CD8-positive, alpha-beta T cell (primary cell): ENCODE measurements at places on chromosomes 7 and 10.

DNA sequence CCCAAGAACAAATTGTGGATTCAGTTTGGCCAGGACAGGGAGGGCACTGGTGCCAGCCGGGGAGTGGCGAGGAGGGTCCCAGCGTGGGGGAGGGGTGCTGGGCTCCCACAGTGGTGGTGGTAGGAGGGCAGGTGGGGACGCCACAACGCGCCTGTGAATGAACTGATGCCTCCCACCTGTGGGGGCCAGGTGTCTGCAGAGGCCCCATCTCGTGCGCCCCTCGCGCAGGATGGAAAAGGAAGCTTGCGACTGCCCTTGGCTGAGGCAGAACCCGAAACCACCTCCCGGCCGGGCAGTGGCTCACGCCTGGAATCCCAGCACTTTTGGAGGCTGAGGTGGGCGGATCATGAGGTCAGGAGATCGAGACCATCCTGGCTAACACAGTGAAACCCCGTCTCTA is 72.0 kb downstream of the MICALL2 start:
- DNase-seq, result no peak

DNA sequence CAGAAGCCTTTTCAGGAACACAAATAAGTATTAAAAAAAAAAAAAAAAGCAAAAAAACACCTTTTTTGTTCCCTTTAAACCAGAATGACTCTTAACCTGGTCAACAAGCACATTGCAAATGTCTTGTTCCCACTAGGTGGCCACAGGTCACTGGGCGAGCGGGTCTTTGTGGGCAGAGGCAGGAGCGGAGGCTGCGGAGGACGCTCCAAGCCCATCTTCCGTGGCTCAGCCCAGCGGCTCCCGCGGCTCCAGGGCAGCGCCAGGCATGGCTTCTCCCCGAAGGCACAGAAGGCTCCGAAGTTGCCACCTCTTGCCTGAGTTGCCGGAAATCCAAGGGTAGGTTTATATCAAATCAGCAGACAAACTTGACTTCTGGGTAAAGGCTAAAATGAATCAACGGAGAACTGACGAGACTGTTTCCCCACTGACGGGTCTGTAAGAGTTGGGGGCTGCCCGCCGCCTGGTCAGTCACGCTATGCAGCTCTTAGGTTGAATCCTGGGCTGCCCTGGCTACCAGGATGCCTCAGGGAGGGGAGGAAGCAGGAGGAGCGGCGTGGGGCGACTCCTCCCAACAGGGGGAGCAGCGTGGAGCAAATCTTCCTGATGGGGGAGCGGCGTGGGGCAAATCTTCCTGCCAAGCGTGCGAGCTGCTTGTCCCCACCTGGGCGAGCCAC is 144.5 kb downstream of the PTPRN2 start:
- DNase-seq, result no peak

GRCh38 chr7:159271781-159272180 is 127.1 kb upstream of the VIPR2 start:
- no peak for DNase-seq

GRCh38 chr7:40865441-40866233 is 730.8 kb downstream of the SUGCT start:
- no peak for DNase-seq

DNA sequence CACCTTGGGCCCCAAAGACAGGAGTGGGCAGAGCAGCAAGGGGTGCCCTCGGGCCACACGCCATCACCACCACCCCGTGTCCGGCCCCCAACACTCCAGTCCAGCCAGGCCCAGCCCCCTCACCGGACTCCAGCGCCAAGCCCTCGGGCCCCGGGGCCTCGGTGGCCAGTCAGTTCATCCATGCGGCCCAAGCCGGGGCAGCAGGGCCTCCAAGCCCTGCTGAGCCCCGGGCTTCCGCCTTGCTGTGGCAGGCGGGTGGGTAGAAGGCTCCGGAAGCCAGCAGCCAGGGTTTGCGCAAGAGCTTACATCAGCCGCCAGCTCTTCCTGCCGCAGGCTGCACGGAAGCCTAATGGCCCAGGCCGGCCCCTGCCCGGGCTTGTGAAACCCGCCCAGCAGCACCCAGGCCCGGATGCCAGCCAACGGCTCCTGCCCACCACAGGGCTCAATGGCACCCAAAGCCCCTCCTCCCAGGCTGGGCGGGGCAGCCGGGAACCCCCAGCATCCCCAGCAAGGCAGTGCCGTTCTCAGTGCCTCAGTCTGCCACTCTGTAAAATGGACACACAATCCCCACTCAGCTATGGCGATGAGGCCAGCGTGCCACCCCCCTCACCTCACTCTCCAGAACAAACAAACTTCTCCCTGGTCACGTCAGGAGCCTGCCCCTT is 26.5 kb downstream of the TNRC18 start:
- DNase-seq, result peak; percentile 90

- no peak for DNase-seq
Measured at GRCh38 chr7:151495360-151495759, 24.3 kb downstream of the RHEB start.

GRCh38 chr10:72006026-72006425 is 41.8 kb downstream of the CHST3 start:
- DNase-seq, result no peak

GRCh38 chr10:16717622-16718395 is 99.4 kb downstream of the RSU1 start:
- DNase-seq, result no peak

- DNase-seq, result no peak
Measured at GRCh38 chr7:83111391-83111790, 51.3 kb downstream of the PCLO start.

DNA sequence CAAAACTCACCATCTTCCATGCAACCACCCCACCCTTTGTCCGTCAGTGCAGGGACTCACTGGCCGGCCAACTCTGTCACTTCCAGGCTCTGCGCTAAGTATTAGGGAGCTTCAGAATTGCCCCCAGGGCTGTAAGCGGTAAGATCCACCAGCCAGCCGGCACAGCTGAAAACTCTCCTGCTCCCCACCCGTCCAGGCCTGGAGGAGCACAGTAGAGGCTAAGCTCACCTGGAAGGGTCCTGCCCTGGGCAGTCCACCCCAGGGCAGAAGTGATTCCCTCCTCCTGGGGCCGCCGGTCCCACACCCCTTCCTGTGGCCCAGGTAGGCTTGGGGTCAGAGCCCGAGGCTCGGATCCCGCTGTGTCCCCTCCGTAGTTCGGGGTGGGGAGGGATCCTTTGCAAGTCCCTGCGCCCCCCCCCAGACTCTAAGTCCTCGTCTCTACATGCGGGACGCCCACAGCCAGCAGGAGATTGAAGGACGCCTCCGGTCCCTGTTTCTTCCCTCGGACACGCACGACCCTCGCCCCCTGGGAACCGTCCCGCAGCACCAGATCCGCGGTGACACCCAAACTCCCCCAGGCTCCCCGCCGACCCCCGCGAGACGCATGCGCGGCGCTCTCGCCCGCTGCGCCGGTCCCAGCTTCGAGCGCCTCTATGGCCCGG is 138.9 kb downstream of the ARHGAP22 start:
- no peak for DNase-seq

DNA sequence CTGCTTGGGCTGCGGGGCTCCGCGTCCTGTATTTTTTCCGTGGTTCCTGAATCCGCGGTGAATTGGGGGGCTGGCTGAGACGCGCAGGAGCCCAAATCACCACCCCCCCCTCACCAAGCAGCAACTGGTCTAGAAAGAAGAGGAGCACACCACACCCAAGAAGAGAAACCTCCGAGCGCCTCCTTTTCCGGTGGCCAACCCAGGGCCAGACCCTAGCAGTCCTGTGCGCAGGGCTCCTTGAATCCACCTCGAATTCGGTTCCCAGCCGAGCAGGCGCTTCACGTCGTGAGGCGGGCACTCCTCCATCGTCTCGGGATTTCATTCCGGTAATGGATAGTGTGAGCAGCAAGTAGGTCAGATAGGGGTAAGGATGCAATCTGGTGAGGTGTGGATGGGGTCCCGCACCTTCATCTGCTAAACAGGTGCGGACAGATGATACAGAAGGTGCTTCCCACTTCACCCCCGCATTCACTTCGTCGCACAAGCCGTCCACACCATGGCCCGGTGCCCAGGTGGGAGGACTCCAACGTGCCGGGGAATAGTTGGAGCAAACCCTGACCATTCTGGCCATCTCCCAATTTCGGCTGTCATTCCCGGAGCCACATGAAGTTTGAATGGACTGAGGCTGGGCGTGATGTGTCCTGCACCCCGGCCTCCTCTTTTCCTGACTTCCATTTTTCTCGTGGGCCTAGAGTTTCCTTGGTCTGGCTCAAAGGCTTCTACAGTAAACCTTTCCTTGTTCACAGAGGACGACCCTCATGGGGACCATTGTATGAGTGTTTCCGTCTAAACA is 19.8 kb upstream of the ZNF273 start:
- DNase-seq, result no peak

- no peak for DNase-seq
Measured at GRCh38 chr10:12201543-12201942, 5.6 kb downstream of the CDC123 start.

DNA sequence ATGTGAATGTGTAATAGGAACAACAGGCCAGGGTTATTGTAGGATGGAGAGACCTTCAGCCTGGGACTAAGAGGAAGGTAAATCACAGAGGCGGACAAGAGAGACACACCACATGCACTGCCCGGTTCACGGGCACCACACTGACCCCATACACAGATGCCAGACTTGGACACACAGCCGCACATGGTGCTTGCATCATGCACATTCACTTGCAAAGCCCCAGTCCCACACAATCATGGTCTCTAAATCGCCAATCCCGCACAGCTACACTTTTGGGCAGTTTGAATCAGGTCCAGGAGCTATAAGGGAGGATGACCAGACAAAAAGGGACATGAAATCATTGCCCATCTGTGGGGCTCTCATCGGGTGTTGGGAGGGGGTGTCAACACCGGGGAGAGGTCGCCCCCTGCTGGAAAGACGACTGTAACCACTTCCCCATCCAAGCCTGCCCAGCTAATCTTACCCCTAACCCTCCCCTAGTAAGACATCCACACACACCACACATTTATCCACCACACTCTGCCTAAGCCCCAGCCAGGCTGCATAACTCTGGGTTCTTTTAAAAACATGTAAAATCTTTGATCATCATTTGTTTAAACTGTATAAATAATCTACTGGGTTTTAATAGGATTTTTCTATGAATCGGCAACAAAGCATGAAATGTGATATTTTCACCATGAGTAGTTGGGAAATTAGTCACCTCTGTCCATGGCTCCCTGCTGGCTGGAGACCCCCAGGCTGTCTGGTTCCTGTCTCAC is 40.5 kb upstream of the SLF2 start:
- peak; percentile 53 for DNase-seq

- DNase-seq, result no peak
Measured at GRCh38 chr10:947881-948280, 16.4 kb upstream of the LARP4B start.

GRCh38 chr7:120933475-120933874 is 17.1 kb upstream of the ING3 start:
- DNase-seq, result no peak

DNA sequence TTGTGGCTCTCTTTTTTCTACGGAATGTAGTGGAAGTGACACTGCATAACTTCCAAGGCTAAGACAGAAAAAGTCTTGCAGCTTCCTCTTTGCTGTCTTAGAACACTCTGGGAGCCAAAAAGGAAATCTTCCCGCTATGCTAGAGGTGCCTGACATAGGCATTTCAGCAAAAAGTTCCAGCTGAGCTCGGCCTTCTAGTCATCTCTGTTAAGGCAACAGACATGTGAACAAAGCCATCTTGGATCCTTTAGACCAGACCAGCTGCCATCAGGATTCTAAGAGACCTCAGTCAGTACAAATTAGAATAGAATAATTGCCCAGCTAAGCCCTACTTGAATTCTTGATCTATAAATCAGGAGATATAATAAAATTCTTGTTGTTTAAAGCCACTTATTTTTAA is 16.3 kb upstream of the COL1A2 start:
- no peak for DNase-seq

- DNase-seq, result no peak
Measured at GRCh38 chr7:152862856-152863255, 103.3 kb downstream of the ACTR3B start.

- DNase-seq, result no peak
Measured at GRCh38 chr10:132533571-132534260, 3.9 kb upstream of the INPP5A start.

DNA sequence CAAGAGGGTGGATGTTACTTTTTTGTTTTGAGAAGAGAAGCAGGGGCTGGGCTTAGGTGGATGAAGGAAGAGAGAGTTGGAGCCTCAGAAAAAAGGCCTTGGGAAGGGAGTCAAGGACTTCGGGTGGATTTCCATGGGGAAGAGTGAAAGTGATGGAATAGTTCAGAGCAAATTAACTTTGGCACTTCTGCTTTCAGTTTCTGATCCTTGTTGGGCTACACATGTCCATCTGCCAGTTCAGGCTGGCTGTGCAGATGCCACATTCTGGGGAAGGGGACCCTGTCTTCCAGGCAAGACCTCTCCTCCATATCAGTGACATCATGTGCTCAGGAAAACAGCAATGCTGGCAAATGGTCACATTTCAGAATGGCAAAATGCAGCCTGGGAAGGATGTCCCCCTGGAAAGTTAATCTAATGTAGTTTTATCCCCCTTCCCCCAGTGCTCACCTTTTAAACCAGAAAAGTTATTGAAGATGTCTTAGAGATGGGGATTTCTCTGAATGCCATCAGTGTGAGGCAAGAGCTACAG is 86.0 kb downstream of the WDFY4 start:
- DNase-seq, result no peak

DNA sequence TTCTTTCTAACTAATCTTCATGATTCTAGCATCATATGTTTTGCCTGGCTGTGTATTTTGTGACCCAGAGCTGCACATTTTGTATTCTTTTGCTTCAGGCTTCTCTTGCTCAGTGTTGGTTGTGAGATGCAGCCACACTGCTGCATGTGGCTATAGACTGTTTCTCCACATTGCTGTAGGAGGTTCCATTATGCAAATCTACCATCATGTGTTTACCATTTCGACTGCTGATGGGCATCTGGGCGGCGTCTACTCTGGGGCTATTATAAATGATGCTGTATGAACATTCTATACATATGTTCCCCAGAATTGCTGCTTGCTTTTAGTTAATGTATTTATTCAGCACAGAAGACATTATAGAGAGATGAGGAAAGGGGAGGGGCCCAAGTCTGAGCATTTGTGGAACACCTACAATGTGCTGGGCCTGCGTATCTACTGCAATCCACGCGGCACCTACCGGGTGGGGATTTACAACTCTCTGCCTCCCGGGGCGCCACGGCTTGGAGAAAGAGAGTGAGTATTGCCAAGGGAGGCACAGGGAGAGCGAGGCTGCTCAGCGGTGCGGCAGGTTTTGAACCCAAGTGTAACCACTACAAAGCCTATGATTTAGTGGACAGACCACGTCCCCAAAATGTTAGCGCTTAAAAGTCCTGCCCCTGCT is 172.5 kb downstream of the PRKAG2 start:
- no peak for DNase-seq

DNA sequence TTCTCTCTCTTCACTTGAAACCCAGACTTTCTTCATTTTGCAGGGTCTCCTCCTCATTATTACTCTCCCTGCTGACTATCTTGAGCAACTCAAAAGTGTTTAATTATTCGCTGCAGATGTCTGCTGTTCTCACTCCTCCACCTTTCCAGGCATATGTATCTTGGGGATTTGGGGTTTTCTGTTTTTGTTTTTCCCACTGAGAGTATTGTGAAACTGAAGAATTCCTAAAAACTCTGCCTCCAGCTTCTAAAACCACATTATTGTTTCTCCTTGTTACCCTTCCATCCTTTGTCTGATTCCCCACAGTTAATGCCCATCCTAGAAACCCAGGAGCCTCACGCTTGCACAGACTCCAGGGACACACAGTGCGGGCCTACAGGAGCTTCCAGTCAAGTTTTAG is 51.3 kb downstream of the WNT2 start:
- DNase-seq, result no peak
